CD4-positive, alpha-beta T cell treated with Interleukin-4 for 1 hour (primary cell): ENCODE measurements at places on chromosomes 1 and 21.

GRCh38 chr1:86423473-86423872 lies 498 bp upstream of the CLCA2 start:
- no peak for DNase-seq

GRCh38 chr1:50218344-50219120 lies 109.8 kb downstream of the ELAVL4 start:
- no peak for DNase-seq

- no peak for DNase-seq
Measured at GRCh38 chr1:226979115-226979516, 39.0 kb downstream of the COQ8A start.

DNA sequence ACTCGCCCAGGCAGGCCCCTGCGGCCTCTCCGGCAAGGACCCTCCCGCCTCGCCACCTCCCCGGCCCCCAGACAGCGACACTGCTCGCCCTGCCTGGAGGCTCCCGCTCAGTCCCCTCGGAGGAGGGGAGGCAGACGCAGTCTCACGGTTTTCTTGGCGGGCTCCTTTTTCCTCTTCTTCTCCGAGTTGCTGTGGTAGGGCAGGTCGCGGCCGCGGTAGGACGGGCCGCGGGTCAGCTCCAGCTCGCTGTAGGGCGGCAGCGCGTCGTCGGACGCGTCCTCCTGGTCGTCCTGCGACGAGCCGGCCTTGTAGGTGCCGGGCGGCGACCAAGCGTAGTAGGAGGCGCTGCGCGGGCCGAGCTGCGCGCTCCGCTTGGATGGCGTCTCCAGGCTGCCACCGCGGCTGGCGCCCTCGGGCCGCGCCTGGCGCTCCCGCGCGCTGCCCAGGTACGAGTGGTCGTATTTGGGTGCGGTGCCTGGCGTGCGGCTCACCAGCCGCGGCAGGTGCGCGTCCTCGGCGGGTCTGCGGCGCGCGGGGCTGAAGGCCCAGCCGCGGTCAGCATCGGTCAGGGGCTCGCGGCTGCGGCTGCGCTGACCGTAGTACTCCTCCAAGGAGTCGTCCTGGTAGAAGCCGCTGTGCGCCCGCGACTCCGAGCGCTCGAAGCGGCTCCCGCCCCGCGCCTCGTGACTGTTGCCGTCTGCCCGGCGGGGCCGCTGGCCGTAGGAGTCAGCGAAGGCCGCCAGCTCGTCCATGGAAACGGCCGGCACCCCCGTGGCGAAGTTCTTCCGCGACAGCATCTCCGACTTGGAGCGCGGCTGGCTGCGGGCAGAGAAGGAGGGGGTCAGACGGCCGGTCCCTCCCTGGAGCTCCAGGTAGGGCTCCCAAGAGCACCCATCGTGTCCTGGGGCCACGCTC lies 44.8 kb upstream of the TADA1 start:
- no peak for DNase-seq

DNA sequence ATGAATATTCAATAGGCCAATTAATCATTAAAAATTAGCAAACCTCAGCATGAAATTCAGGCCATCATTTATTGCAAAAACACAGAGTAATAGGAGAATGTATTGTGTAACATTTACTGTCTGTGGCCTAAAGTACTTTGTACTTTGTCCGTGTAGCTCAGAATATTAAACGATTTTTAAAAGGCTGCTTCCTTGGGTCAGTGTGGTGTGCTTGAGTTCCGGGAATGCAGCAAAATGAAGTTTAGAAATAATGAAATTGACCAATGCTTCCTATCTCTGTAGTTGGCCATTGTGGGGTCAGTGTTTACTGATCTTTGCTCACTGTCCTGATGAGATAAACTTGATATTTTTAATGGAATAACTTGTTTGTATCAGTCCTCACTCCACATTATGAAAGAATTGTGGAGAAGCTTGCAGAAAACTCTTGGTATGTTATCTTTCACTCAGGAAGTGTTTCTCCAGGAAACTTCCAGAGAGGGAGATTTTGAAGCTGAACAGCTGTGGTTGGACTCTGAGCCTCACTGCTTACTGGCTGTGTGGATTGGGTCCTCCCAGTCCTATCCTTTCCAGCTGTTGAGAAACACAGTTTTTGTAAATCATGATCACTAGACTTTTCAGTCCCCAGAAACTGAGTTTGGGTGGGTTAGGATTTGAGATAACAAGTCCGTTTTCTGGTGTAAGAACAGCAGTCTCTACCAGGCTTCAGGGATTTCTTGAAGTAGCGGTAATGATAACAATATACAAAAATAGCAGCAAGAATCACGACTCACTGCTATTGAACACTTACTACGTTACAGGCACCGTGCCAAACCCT lies 19.2 kb upstream of the MTARC1 start:
- DNase-seq: no peak

DNA sequence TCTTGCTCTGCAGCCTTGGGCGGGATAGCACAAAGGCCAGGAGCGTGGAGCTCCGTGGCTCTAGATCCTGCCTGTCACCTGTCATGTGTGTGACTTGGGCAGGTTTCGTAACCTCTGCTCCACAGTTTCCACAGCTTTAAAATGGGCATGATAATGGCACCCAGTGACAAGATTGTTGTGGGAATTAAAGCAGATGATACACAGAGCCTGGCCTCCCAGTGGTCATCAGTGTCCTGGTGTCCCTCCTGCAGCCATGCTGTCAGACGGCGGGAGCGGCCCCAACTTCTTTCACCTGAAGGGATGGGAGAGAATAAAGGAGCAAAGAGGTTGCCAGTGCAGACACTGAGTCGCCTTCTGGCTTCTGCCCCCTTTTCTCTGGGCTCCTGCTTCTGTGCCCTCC lies 61.5 kb downstream of the SLC37A1 start:
- DNase-seq: peak; percentile 3

GRCh38 chr1:198893763-198894444 lies 255.1 kb downstream of the PTPRC start:
- DNase-seq: no peak

- no peak for DNase-seq
Measured at GRCh38 chr1:47023268-47024140, at the start of gene CYP4X1. Gene CYP4X1 (plus strand): TSS chr1:47023669. CDS start chr1:47023818, 149 bp downstream.

DNA sequence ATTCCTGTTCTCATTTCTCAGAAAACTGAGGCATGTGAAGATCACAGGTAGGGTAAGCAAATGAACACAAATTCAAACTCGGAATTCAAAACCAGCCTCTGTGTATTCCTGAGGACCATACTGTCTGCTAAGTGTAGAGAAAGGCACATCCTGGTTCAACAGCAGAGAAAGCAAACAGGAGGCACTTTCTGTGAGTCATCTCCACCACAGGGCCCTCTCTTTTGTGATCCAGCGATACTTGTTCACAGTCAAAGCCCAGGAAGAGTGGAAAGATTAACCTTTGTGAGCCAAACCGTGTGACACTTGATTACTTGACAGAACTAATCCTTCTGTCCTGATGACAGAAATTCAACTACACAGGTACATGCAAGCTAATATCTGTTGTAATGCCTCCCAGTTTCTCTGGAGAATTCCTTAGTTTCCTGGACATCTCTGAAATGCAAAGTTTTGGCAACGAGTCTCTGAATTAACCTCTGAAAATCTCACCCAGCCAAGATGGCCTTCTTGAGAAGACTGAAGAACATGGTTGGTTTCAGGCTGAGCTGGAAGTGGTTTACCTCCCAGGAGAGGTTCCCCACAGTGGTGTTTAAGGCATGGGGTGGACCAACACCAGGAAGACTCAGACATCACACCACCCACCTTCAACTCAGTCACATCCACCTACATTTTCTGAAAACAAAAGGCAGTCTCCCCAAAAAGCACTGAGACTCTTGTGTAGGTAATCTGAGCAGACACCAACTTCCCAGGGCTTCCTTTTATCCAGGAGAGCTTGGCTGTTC lies 98.2 kb upstream of the ERG start:
- no peak for DNase-seq

DNA sequence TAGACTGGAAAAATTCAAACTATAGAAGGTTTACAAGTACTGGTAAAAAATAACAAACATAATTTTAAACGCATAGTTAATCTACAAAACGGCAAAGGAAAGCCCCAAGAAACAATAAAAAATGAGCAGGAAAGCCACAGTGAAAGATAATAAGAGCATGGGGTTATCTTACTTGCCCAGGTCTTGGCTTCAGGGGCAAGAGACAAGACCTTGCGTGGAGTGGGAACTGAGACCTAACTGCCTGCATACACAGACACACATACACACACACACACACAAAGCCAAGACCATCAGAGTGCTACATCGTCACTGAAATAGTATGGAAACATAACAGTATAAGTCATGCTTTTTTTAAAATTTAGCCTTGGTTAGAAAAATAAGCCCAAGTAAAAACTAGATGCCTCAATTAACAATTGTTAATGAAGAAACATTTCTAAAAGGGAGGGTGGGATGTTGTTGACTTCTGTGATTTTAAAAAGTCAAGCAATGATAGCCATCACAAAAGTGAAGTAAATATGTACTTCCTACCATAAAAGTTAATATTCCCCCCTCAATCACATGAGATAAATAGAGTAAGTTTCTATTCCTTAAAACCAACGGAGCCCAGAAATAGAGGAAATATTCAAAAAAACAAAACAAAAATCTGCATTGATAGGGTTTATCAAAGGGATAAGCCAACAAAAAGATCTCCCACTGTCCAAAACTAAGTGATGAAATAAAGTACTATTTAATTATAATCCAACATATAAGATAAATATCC lies 29.4 kb upstream of the CRP start:
- no peak for DNase-seq

GRCh38 chr21:31293986-31294385 lies 50.1 kb downstream of the TIAM1 start:
- DNase-seq: no peak

- DNase-seq: no peak
Measured at GRCh38 chr1:170513138-170513537, 18.8 kb upstream of the GORAB start.

- no peak for DNase-seq
Measured at GRCh38 chr1:9905010-9905409, 5.1 kb downstream of the CTNNBIP1 start.

- no peak for DNase-seq
Measured at GRCh38 chr1:181049378-181049777, 15.6 kb downstream of the MR1 start.

- DNase-seq: no peak
Measured at GRCh38 chr1:234901491-234902049, 227.1 kb downstream of the TOMM20 start.

GRCh38 chr1:62271134-62271533 lies 48.1 kb downstream of the KANK4 start:
- DNase-seq: no peak

GRCh38 chr21:32520875-32521735 lies 64.2 kb downstream of the TCP10L start:
- no peak for DNase-seq

DNA sequence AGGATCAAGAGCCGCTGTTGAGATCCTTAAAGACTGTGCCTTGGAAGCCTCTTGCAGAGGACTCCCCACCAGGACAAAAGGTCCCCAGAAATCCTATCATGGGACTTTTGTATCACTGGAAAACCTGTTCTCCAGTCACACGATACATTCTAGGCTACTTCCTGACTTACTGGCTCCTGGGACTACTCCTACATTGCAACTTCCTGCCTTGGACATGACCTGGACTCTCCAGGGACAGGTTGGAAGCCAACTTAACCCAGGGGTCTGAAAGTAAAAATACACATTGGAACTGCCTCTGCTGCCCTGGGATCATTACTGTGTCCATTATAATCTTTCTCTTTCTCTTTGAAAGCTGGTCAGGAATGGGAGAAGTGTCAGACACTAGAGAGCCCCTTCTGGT lies 9.9 kb downstream of the PIGV start:
- no peak for DNase-seq

GRCh38 chr1:211327346-211327921 lies 801 bp downstream of the TRAF5 start:
- peak; percentile 40 for DNase-seq

GRCh38 chr1:219432191-219432606 lies 180.7 kb downstream of the ZC3H11B start:
- DNase-seq: no peak

DNA sequence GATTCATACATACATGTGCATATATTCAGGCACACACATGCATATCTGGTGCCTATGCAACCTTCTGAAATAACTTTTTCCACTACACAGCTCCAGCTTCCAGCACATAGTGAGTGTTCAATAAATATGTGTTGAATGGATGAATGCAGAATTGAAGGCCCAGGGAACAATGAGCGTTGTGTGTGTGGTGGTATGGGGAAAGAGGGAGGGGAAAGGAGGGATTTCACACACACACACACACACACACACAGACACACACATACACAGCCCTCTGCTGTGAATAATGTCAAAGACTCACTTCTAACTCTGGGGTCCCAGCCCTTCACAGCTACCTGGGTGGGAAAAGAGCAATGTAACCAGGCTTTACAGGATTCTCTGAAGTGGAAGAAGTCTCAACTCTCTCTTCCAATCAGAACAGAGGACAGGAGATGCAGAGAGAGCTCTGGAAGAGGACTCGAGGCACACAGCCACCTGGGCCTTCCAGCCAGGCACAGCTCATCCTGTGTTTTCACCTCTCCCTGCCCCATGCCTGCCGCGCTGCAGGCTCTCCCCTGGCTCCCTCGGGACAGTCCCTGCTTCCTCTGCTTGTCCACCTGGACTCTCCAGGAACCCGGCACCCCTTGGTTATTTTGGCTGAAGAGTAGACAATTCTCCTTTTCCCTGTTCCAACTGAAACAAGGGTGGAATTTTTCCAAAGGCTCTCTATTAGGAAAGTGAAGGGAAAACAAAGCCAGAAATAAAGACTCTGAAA lies 5.4 kb upstream of the IGSF8 start:
- no peak for DNase-seq

GRCh38 chr1:15410223-15410883 lies 665 bp downstream of the EFHD2 start:
- DNase-seq: no peak

DNA sequence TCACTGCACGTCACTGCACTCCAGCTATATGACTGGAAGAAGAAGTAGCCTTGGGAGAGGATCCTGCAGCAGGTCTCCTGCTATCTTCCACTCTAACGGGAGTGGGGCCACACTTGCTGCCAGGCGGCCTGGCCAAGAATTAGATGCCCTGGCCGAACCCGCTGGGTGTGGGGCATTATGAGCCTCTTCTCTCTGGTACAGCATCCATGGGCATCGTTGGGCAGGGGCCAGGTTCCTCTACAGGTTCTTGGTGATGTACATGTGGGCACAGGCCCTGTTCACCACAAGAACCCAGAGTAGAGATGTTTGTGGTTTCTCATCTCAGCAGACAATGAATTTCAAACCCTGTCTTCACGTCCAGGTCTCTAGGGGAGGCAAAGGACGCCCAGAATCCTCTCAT lies 370.5 kb downstream of the NPHP4 start:
- DNase-seq: no peak

- no peak for DNase-seq
Measured at GRCh38 chr1:165668184-165668583, 30.2 kb downstream of the ALDH9A1 start.

- DNase-seq: no peak
Measured at GRCh38 chr1:103563056-103563455, 8.3 kb upstream of the AMY2B start.

DNA sequence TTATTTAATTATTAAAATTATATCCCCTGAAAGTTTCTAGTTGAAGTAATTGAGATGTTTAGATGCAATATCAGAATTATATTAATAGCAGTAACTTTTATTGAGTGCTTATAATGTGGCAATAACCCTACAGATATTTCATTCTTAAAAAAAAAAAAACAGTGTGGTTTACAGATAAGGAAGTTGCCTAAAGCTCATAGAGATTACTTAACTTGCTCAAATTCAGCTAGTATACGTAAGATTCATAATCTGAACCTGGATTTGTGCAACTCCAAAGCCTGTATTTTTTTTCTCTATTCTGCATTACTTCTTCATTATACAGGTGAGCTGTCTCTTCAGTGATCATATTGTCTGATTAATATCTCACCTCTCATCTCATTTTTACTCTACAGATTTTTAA lies 156.0 kb upstream of the PTBP2 start:
- no peak for DNase-seq

- DNase-seq: no peak
Measured at GRCh38 chr1:170663404-170664092, 383 bp upstream of the PRRX1 start.

- DNase-seq: no peak
Measured at GRCh38 chr1:34002810-34003209, 138.9 kb downstream of the HMGB4 start.
